ENCODE measurements at places on chromosomes 13 and 19. TPM values are rescaled to one million over a fixed set of nuclear protein-coding genes. Genes with fewer than 3 reads are reported as not detected.

- DNase-seq: no peak
Observed at GRCh38 chr13:23574421-23575145, 4.4 kb downstream of the TNFRSF19 start.

DNA sequence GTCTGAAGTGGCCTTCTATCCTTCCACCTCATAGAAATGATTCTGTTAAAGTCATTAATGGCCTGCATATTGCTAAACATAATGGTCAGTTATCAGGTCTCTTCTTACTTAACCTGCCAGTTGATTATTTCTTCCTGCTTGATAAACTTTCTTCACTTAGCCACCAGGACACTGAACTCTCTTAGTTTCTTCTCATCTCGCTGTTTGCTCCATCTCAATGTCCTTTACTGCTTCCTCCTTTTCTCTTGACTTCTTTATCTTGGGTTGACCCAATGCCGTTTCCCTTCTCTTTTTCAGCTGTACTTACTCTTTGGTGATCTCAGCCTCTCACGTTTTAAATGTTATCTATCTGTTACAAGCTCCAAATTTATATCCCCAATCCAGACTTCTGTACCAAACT, 17.1 kb upstream of the CLC start:
- DNase-seq: no peak

DNA sequence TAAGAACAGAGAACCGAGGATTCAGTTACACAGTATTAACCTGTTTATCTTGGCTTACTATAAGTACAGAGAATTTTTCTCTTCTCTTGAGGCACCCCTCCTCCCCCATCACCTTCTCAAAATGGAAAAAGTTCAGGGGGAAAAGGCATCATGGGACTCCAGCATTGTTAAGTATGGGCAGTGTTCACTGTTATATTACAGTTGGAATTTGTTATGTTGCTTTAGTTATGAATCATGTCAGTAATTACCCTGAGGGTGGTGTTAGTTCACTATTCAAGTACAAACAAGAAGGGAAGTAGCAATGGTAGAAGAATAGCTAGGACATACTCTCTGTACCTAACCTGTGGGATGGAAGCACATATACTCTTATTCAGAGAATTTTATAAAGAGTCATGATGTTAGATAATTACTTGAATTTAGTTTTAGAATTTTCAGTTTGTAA, 12.0 kb downstream of the LPAR6 start:
- no peak for DNase-seq

DNA sequence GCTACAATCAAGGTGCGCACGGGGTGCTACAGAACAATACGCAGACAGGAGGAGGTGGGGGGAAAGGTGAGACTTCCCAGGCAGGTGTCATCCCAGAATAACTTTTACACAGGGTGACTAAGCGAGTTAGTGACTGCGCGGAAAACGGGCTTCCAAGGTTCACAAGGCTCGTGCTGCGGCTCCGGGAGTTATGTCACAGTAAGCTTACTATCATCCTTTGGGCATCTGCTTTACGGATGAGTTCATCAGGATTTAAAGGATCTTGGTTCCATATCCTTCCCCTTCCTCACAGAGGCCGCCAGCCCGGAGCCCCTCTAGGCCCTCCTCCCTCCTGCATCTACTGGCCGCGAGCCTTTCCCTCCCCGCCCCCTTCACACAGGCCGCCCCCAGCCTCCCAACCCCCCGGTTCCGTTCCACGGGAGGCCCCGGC, 474 bp upstream of the IFT88 start:
- DNase-seq: no peak

PPP1R12C gene
- total RNA-seq: 93.2 TPM

RDH8 gene
- total RNA-seq: not detected

KANK3 gene
- 29.0 TPM for total RNA-seq

ZNF724 gene
- 4.7 TPM for total RNA-seq

ERFL gene
- 0.15 TPM for total RNA-seq

FAAP24 gene
- 2.7 TPM for total RNA-seq

SOHLH2 gene
- not detected for total RNA-seq
